ENCODE measurements at places on chromosomes 16 and 17. TPM values are rescaled to one million over a fixed set of nuclear protein-coding genes. Genes with fewer than 3 reads are reported as not detected.

Gene SCGB1C2
- total RNA-seq, result not detected

Gene CLEC18B
- 0.61 TPM for total RNA-seq

Gene CCDC78
- total RNA-seq, result 8.0 TPM

Gene HAPSTR1
- total RNA-seq, result 92.6 TPM

Gene SHCBP1
- total RNA-seq, result 21.8 TPM

- DNase-seq, result peak; percentile 85
Observed at GRCh38 chr16:47847220-47847970, 308.4 kb downstream of the ABCC12 start.

- peak; percentile 88 for DNase-seq
Observed at GRCh38 chr17:78399693-78400144, 21.3 kb downstream of the PGS1 start.

- DNase-seq, result no peak
Observed at GRCh38 chr17:29686993-29687590, 64.4 kb upstream of the CORO6 start.

- DNase-seq, result peak; percentile 98
Observed at GRCh38 chr17:78706271-78706915, 75.7 kb downstream of the CYTH1 start.

DNA sequence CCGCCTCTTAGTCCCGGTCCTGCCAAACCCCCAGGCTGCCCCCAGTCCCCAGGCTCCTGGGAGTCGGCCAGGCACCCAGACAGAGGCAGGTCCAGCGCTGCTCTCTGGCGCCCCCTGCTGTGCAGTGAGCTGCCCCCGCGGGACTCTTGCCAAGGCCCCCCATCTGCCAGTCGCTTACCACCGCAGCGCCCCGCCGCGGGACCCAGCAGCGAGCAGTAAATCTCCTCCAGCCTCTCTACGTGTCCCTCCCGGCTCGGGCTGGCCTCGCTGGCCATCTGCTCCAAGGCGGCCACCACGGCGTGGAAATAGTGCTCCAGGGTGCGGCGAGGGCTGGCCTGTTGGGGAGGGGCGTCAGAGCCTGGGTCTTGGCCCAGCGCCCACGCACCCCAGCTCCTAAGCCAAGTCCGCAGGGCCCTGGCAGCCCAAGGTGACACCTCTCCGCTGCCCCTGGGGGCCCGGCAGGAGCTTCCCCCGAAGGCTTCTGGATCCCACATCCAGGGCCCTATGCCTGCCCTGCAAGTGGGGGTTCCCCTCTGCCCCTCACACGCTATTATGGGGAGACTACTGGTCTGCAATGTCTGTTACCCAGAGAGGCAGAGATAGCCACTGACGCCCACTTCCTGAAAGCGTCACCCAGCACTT, 33.7 kb upstream of the MFSD6L start:
- no peak for DNase-seq

GRCh38 chr17:61235827-61236197, 163.8 kb upstream of the TBX2 start:
- peak; percentile 38 for DNase-seq

DNA sequence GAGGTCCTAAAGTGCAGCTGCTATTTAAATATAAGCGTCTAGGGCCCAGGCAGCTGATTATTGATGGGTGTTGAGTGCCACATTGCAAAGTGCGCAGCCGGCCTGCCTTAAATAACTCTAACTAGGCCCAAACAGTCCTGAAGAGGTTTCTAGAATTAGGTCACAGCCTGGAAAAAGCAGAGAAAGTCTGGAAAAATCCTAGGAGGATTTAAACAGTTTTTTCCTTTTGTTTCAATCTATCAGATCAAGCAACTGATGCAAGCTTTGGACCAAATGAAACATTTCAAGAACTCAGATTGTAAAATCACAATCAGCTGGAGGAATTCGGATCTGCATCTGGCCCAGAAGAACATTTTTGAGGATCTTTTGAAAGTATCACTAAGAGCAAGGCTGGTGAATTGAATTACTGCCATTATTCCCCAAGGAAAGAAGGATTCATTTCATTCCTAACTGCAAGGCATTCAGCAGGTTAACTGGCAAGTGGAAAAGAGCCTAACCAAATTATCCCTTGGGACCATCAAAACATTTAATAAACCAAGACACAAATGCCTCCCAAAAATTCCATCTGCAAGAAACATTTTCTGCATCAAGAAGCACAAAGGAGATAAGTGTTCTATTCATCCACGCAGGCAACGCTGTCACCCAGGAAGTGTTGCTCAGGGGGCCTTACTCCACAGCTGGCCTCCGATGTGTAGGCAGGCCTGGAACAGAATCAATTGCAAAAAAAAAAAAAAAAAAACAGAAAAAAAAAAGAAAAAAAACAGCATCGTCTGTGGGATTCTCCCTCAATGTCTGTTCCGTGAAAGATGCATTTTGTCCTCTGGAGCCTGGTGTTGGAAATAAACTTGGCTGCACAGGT, 46.1 kb downstream of the IRX3 start:
- no peak for DNase-seq

DNA sequence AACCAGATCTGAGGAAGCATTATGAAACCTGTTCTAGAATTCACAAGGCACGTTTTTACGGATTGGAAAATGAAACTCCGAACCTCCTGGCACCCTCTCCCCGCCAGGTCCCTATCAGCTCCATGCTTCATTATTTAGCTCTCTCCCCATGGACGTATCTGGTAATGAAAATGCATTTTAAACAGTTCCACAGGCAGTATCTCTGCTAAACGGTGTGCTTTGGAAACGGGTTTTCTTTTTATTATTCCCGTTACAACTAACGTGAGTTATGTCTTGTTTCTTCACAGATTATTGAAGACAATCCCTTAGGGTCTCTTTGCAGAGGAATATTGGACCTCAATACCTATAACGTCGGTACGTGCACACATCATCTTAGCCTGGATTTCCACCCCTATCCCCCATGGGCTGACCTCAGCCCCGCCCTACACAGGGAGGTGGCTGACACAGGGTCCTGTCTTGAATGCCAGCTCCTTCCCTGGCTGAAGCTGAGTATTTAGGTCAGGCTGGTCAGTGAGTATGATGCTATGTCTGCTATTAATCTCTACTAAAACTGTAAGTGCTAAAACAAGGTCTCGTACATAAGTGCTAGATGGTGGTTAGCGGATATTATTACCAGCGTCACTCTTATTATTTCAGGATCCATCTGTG, 82.9 kb downstream of the SDR42E1 start:
- no peak for DNase-seq

DNA sequence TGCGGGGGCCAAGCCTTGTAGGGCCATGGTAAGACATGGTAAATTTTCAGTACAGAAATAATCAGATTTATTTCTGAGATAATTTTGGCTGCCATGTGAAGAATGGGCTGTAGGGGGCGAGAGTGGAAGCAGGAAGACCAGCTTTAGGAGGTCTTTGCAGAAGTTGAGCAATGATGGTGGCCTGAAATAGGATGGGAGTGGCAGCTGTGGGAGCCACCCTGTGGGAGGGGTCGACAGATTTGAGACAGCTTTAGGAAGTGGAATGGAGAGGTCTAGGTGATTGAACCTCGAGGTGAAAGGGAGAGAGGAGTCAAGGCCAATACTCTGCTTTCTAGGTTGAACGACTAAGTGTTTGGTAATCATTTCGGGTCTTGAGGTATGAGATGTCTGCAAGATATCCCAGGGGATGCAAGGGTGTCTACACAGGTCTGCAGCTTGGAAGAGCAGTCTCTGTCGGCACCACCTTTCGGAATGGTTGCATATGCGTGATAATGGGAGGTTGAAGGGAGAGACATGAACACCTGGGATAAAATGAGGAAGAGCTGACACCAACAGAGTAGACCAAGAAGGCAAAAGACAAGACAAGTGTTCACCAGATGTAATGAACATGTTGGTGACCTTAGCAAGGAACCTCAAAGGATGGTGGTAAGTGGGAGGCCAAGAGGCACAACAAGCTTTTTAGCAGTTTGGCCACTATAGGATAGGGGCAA, 4.2 kb upstream of the ATXN7L3 start:
- no peak for DNase-seq

GRCh38 chr16:55379876-55380390, 55.9 kb downstream of the IRX6 start:
- no peak for DNase-seq

DNA sequence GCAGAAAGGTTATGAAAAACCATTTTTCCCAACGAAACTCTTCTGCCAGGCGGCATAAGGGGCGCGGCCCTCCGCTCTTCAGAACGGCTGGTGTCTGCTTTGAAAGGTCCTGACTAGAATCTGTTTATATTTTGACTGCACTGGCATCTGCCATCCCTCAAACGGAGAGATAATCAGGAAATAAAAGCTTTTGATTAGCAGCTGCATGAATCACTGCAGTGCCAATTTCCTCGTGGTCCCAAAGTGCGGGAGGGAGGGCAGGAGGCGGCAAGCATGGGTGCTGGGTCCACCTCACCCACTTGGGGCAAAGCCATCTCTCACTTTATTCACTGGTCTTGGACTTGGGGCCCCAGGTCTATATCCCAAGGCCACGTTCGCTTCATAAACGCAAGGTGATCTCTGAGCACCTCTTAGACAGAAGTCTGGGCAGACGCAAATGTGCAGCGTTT, 49.7 kb downstream of the TBC1D16 start:
- DNase-seq, result no peak

- no peak for DNase-seq
Observed at GRCh38 chr17:35774499-35774898, 13.8 kb downstream of the C17orf50 start.

- no peak for DNase-seq
Observed at GRCh38 chr17:32385121-32385520, 35.2 kb downstream of the ZNF207 start.

DNA sequence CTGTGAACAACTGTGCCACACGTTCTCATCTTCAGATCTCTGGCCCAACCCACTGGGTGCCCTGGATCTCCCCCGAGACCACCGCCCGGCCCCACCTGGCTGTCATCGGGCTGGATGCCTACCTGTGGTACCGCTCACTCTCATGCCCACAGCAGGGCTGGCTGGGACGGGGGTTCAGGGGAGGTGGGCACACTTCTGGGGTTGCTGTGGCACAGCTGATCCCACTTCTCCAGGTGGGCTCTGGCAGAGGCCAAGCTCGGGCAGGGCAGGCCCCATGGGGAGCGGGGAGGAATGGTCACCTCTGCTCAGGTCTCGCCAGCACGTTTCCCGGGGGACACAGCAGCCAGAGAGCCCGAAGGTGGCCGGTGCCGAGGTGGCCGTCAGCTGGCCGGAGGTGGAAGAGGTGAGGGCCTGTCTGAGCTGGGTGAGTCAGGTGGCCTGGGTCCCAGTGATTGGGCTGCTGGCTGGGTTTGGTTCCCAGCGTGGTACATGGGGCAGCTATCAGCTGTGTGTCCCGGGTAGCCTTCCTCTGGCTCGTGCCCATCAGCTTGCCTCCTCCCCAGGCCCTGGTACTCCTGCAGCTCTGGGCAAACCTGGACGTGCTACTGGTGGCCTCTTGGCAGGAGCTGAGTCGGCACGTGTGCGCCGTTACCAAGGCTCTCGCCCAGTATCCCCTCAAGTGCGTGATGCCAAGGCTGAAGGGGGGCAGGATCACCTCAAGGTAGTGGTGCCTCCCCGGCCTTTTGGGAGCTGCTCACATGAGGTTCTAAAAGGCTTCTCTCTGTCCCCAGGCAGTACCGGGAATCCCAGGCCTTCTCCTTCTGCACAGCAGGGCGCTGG, 2.3 kb upstream of the MRPS34 start:
- no peak for DNase-seq

- DNase-seq, result no peak
Observed at GRCh38 chr17:48148029-48148770, 40.6 kb downstream of the SNX11 start.

DNA sequence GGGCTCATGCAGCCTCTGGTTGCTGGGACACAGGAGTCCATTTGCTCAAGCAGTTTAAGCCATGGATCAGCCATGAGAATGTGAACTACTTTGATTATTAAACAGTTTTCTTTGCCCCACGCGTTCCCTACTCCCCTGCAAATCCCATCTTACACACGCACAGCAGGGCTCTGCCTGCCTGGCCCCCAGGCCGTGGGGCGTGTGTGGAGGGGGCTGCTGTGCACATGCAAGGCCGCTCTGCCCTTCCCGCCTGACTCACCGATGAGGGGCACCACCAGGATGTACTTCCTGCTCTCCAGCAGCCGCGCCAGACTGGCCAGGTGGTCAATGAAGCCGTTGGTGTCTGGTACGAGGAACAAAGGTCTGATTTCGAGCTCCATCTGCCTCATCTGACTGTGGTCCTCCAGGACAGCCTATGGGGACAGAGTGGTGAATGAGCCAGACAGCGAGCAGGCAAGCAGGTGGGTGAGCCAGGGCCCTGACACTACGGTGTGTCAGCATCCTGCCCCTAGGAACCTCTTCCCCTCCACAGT, 13.7 kb downstream of the HIC1 start:
- DNase-seq, result no peak

GRCh38 chr16:57061084-57061905, 31.1 kb upstream of the CPNE2 start:
- peak; percentile 69 for DNase-seq

GRCh38 chr16:81705261-81705660, 73.8 kb upstream of the PLCG2 start:
- DNase-seq, result no peak

DNA sequence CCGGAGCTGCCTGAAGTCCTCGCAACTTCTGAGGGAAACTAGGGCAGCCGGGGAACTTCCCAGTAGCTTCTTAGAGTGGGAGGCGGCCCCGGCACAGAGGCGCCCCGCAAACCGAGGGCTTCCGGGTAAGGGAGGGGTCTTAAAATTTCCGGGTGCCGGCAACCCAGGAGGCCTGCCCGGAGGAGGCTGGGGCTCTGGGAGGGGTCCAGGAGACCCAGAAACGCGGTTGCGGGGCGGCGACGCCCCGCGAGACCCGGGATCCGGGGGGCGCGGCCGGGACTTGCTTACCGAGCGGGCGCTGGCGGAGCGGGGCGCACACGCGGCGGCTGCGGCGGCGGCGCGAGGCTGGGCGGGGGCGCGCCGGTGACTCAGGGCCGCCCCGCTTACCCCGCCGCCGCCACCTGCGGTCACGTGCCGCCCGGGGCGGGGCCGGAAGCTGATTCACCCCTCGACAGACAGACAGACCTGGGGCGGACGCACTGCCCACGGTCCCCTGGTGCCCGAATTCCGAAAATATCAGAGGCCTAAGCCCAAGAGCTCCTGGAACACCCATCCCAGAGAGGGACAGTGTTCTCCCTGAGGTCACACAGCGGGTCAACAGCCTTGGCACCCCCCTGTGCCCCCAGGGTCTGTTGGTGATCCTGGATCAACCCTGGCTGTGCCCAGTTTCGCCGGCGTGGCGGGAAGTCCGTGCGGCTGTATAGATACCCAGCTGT, at the start of gene FAM83G:
TSS of gene FAM83G (minus strand) at position 344 of the 716 bp plus-strand sequence. CDS start 723 bp downstream, outside the sequence.
- DNase-seq, result peak; percentile 84

DNA sequence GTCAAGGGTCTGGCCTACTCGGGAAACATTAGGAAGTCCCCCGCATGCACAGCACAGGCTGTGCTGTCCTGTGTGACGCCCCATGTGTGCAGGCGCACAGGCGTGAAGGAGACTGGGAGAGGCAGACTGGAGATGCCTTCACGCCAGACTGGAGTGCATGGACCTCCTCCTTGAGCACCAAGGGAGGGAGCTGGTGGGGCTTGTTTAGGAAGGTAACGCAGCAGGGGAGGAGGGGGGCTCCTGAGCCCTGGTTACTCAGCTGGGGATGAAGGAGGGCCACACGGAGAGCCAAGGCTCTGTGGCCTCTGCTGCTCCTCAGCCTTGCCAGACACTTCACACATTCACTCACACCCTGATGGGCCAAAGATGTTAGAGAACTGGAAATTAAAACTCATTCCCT, 7.7 kb downstream of the HSDL1 start:
- no peak for DNase-seq
